GM20000 (cell line): ENCODE measurements at places on chromosomes 6 and 20.

- no peak for DNase-seq
Measured at GRCh38 chr20:3340443-3340842, 67.0 kb downstream of the DNAAF9 start.

- no peak for DNase-seq
Measured at GRCh38 chr20:41178904-41179432, 41.6 kb downstream of the PLCG1 start.

DNA sequence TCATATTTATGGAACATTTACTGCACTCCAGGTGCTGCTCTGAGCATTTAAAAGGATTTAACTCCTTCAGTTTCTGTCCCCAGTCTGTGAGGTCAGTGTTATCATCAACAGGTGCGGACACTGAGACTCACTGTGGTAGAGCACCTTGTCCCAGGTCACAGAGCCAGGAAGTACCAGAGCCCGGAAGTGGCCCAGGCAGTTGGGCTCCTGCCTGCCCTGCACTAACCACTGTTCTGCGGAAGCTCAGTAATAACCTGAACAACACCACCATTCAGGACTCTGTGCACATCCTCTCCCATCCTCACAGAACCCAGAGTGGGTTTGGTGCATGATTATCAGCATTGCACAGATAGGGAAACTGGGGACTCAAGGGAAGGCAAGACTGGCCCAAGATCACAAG, 16.8 kb upstream of the SIRPG start:
- no peak for DNase-seq

DNA sequence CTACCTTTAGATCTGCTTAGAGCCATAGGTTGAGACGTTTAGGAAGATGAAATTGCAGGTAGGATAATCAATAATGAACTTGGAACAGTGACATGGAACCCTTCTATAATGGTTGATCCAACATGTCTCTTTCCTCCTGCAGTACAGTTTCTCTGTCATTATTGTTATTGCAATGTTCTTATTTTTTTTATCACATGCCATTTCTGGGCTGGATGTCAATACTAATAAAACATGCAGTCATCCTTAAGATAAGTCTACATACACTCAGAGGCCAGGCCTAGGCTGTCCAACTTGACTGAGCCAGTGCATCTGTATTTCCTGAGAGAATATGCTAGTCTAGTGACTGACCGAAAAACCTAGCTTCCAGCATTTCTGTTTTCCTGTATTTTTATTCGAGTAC, 75.3 kb upstream of the THEMIS start:
- no peak for DNase-seq

DNA sequence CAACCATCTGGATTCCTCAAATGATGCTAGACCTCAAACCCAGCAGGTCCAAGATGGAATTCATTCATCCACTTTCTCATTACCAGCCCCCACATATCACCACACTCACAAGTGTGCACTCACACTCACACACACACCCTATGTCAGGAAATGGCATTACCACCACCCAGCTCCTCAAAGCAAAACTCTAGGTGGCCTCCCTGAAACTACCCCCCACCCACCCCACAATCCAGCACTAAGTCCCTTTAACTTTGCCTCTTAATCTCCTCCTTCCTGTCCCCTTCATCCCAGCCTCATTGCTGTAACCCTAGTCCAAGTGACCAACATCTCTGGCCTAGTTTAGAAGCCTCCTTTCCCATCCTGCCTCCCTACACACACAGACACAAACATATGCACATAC, 109.4 kb downstream of the TNFAIP3 start:
- DNase-seq: no peak

GRCh38 chr6:4914420-4915159, 89.2 kb downstream of the RPP40 start:
- DNase-seq: no peak

DNA sequence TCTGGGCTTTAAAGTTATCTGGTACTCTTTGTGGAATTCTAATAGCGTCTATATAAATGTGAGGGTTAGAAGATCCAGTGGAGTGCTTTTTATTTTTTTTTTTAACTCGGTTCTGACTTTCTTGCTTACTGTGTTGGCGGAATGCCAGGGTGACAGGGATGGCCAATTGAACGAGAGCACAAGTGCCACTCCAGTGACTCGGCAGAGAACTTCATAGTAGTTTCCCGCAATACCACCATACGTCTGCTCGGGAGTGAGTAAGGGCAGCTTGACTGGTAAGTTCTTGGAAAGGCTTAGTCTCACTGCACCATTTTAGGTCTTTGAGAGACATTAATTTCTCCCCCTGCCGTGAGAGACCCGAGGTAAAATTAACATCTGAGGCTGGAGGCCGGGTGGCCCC, 49.4 kb upstream of the TULP1 start:
- no peak for DNase-seq

DNA sequence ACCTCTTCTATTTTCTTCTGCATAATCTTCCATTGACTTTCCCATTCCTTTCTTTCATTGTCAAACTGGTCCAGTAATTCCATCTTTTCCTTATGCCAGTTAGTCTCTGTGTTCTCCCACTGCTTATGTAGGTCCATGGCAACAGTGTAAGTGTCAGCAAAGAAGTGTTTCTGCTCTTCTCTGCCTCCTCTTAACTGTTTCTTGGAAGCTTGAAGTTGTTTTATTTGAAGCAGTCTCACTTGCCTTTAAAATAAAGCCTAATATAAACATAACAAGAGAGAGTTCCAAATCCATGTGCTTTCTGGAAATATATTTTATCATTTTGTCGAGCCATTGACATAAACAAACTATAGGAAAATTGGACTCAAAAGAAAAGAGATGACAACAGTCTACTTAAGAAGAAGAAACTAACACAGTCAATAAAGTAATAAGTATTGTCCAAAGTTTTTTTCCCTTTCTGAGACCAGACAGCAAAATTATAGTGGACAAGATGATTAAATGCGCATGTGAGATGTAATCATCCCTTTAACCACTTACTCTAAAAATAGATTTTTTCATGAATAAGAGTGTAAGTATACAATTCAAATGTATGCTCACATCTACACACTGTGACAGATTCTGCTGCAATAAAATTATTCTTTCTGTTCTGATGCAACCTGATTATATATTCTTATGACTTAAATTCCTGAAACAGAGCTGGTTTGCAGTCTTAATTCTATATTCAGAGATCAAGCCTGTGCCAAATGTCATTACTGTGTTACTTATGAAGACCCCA, 5.2 kb downstream of the KIAA0408 start:
- DNase-seq: no peak

DNA sequence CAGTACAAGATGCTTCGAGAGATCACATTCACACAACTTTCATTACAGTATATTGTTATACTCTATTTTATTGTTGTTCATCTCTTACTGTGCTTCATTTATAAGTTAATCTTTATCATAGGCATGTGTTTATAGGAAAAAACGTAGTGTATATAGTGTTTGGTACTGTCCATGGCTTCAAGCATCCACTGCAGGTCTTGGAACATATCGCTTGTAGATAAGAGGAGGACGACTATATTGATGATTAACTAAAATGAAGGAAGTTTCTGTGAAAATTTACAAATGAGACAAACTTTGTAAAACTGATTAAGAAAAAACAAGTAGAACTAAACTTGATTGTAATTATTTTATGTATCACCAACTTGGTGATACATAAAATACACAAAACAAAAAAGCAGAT, 98.5 kb downstream of the QKI start:
- DNase-seq: no peak

DNA sequence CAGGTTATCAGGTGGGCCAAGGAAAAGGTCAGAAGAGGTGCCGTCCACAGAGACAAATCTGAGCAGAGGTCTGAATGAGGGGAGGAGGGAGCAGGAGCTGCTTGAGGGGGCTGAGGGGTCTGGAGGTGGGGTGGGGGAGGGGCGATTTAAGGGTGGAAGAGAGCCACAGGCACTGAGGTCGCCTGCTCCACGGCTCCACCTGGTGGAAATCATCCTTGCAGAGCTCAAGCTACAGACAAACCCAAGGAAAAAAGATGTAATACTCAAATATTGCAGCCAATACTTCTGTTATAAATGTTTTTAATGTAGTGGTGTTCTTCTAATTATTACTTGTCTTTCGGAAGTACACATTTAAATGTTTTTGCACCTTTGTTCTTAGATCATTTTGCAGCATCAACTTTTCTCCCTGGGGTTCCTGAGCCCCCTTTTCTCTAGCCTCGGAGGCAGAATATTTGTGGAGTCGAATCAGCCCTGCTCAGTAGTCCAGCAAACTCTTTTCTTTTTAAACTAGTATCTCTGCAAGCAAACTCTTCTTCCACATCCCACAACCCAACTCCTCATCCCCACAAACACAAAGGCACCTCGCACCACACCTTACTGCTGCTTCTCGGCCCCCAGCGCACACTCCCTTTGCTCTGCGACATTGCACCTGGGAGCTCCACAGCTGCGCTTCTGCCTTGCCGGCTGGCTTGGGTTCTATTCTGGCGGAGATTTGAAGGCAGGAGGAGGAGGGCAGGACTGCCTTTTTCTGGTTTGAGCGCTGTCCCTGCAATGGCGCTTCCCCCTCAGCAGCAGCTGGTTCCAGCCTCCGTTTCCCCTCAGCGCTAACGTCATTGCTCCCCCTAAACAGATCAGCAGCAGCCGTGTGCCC, 51.0 kb upstream of the TFAP2A start:
- peak; percentile 41 for DNase-seq
